Naive thymus-derived CD8-positive, alpha-beta T cell (primary cell): ENCODE measurements at places on chromosomes 16 and 17.
A peak's percentile ranks its signal among the peaks of the same experiment; 100 is the strongest.

DNA sequence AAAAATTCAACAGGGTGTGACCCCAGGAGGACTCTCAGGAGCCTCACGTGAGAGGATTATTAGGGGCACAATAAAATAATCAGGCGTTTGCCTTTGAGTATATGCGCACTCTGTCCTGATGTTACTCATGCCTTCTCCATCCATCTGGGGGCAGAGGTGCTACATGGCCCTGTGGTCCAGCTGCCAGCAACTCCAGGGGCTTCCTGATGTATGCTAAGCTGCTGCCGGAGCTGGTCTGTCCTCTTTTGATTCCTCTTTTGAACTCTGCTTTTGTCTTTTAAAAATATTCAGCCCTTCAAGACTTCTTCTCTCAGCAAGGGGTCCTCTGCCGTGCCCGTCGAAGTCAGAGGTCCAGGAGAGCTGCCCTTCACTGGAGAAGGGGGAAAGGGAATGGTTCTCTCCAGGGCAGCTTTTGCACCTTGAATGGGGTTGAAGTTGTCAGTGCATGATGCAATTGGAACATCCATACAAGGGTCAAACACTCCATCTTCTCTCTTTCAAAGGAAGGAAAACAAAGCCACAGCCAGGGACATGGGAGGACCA lies 431.4 kb downstream of the SHISA9 start:
- DNase-seq, result no peak

DNA sequence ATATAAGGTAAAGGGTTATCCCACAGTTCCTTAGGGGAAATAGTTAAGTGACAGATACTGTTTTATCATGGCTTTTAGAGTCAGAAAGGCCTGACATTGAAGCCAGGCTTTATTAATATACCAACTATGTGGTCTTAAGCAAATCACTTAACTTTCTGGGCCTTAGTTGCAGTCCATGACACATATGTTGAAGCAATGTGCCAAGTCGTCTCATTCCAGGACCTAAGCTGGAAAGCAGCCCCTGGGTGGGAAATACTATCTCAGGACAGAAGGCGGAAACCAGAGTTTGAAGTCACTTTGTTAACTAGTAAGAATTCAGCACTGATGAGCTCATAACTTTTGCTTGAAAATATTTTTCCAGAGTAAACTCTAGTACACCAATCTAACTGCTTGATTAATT lies 80.0 kb downstream of the USP32 start:
- no peak for DNase-seq

- no peak for DNase-seq
These were observed 130.5 kb downstream of the NPIPB5 start for GRCh38 chr16:22641131-22641628.

GRCh38 chr17:20216154-20216815 lies 207.1 kb downstream of the SPECC1 start:
- no peak for DNase-seq

DNA sequence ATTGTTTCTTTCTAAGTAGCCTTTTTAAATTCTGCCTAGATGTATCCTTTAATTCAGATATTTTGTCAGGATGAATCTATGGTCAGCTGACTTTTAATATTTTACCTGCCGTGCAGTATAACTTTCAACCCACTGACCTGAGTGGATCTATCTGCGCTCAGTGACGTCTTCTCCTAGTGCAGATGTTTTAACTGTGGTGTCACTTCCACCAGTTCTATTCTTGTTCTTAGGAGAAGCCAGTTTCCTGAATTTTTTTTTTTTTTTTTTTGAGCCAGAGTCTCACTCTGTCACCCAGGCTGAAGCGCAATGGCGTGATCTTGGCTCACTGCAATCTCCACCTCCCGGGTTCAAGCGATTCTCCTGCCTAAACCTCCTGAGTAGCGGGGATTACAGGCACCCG lies 5.0 kb upstream of the TM4SF5 start:
- DNase-seq, result no peak

- DNase-seq, result peak; percentile 38
These were observed at the start of gene HOXB13 for GRCh38 chr17:48728232-48729231. Gene HOXB13 (minus strand): TSS chr17:48728750. CDS start chr17:48728593, 157 bp downstream.

DNA sequence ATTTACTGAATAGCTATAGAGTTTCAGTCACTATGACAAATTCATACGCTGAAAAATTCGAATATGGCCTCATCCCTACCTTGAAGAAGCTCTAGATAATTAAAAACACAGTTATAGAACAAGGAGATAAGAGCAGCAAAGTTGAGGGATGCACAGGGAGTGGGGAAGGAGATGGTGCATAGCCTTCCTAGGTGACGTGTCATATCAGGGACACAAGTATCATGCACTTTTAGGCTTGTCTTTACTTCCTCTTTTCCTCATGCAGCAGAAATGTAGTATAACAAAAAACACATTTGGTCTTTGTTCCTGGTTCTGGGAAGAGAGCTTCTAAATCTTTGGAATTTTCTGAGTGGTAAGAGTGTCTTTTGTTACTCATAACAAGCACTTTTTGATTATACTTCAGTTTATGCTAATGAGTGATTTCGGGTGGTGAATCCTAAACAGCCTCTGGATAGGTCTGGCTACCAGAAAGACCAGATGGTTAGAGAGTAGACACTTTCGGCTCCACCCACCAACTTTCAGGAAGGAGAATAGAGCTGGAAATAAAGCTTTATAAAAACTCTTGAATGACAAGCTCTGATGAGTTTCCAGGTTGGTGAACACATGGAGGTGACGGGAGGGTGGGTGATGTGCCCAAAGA lies 341.4 kb downstream of the UTP18 start:
- DNase-seq, result no peak

- DNase-seq, result no peak
These were observed 42.1 kb downstream of the AIPL1 start for GRCh38 chr17:6392609-6393350.

DNA sequence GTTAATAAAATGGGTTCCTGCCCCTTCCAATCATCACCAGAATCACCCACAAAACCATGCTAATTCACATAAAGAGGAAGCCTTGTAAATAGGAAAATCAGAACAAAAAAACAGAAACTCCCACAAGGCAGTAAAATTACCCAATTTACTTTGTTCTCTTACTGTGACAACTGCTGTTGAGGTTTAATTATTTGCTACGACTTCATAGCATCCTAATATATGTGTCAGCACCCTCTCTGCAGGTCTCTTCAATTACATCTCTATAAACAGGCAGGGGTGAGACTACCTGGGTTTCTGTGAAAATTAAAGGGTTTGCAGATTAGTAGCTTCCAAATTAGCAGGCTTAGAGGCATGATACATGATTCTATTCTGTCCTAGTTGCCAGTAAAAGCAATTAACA lies 2.7 kb downstream of the WDR59 start:
- no peak for DNase-seq

DNA sequence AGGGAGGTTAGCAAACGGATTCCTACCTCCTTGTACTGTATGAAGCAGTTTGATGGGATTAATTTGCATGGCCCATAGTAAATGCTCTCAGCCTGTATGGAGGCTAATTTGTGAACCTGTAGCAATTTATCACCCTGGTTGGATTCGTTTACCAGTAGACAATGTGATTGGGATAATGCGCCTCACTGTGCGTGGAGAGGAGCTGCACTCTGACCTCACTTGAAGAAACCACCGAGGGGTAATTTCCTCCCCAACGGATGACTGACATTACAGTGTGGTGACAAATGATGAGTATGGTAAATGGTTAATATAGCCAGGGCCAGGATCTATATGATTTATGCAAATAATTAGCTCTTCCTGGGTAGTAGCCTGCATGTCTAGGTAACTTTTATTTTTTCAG lies 479.1 kb upstream of the RBFOX1 start:
- no peak for DNase-seq

DNA sequence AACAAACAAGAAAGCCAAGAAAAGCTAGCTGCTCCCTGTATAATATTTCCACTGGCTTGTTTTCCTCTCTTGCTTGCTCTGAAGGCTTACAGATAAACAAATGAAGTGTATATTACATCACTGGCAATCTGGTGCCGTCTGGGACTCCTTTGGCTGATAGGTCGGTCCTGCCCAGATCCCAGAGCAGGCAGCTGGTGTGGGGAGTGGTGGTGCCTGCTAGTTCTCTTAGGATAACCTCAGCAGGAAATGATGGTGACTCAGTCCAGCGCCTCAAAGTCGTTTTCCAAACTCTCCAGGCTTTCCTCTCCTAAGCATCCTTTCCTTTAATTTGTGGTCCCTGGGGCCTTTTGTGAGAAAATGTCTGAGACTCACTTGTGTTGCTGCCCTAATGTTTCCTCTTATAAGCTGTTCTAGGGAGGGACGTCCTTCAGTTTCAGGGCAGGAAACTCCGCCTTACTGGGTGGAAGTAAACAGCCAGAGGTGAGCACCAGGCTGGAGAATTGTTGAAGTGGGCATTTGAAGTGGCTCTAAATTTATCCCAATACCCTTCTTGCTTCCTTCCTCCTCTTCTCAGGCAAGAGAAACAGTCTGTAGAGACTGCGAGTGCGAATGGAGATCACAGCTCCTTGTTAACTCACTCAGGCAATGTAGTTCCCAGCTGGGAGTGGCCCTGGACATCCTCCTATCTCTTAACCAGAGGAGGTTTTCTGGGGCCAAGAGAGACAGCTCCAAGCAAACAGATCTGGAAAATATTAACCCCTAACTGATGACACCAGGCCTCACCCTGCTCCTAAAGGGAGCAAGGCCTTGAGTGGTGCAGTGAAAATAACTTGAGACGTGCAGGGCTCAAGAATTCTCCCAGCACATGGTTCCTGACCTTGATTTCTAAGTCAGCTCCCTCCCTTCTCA lies 34.9 kb downstream of the CD300LF start:
- no peak for DNase-seq

DNA sequence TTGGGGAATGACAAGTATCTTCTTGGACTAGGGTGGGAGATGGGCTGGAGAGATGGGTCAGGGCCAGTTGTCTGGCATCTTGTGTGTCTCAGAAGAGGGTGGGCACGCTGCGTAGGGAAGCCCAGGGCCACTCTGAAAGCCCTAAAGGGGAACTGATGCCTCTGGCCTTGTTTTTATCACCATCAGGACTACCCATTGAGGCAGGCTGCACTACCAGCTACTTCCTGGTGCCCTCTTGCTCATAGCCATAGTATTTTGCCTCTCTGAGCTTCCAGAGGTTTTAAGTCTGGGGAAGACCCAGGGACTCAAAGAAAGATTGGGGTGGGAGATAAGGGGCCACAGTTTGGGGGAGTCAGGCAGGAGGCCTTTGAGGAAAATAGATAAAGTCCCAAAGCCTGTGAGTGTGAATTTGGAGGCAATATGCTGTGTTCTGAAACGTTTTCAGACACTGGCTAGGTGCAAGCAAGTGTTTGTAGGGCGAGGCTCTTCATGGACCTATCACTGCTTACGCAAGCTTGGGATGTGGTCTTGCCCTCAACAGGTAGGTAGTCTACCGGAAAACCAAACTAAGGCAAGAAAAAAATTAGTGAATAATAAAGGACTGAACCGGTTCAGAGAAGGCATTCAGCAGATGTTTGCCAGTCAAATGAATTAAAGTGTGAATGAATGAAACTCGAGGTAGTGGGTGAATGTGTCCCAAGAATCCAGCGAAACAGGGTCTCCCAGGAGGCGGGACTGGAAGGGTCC lies 688 bp upstream of the ITGB3 start:
- no peak for DNase-seq

GRCh38 chr16:11094075-11094856 lies 149.9 kb downstream of the CLEC16A start:
- DNase-seq, result no peak

DNA sequence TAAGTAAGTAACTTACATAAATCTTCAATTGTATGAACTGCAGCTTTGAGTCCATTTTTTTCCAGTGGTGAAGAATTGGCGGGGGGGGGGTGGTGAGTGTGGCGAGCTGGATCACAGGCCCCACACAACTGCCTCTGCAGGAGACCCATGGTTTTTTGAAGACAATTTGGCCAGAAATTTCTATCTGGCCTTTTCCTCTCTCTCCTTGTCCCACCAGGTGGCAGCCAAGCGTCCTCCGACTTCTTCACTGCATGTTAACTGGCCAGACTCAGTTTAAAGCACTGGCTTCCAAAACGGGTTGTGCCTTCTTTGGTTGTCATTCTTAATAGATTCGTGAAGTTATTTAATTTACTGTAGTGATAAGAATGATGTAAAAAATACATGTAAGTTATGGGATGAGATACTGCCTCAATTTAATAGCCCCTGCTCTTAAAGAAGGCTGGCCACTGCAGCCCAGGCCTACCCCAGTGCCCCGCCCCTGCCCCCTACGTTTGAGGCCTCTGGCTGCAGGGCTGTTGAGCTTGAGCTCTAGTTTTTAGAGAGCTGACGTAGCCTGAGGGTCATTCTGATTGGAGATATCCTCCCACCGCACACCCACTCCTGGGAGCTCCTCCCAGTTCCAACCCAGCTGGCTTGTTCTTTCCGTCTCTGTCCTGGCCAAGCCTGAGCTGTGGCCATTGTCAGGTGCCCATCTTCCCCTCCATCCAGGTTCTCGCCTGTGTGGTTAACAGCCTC lies 36.4 kb downstream of the AKAP1 start:
- no peak for DNase-seq

DNA sequence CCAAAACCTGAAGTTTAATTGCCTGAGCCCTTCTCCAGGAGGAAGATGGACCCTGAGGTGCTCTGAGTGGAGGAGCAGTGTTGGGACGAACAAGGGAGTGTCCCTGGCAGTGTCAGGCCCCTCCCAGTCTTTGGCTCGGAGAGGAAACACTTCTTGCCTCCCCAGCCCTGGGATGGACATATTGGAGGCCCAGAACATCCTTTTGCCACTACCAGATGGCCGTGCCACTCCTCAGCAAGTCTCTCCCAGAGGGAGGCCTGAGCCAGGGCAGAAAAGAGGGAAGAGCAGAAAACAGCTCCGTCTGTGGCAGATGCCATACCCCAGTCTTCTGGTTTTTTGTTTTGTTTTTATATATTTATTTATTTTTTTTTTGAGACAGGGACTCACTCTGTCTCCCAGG lies 91.5 kb upstream of the CRHR1 start:
- no peak for DNase-seq
